ENCODE measurements at places on chromosomes 13 and 19. TPM values are rescaled to one million over a fixed set of nuclear protein-coding genes. Genes with fewer than 3 reads are reported as not detected.

The CILP2 gene
- total RNA-seq = 0.47 TPM

The BRCA2 gene
- 2.5 TPM for total RNA-seq

DNA sequence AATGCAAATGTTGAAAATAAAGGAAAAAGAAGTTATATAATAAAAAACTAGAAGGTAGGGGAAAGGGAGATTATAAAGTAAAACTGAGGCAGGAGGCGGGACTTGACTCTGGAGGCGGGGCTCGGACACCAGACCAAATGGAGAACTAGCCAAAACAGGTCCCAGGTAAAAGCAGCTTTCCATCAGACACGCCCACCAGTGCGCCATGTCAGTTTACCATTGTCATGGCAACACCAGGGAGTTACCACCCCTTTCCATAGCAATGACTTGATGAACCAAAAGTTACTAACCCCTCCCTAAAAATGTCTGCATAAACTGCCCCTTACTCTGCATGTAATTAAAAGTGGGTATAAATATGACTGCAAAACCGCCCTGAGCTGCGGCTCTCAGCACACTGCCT is 70.9 kb downstream of the PEPD start:
- DNase-seq = no peak

DNA sequence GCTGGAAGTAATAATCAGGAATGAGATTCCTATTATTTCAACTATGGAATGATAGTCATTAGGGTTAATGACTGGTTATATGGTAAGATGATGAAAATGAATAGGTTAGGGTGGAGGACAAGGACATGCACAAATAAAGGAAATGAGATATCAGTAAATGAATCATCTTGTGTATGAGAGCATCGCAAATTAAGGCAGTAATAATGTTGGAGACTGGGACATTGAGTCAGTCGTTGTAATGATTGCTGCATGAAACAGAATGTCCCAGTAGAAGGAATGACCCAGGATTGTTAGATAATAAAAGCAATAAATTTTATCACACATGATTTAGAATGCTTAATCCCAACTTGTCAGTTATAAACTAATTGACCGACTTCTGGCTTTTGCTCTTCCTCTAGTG is 1733.7 kb upstream of the PCDH20 start:
- DNase-seq = no peak

DNA sequence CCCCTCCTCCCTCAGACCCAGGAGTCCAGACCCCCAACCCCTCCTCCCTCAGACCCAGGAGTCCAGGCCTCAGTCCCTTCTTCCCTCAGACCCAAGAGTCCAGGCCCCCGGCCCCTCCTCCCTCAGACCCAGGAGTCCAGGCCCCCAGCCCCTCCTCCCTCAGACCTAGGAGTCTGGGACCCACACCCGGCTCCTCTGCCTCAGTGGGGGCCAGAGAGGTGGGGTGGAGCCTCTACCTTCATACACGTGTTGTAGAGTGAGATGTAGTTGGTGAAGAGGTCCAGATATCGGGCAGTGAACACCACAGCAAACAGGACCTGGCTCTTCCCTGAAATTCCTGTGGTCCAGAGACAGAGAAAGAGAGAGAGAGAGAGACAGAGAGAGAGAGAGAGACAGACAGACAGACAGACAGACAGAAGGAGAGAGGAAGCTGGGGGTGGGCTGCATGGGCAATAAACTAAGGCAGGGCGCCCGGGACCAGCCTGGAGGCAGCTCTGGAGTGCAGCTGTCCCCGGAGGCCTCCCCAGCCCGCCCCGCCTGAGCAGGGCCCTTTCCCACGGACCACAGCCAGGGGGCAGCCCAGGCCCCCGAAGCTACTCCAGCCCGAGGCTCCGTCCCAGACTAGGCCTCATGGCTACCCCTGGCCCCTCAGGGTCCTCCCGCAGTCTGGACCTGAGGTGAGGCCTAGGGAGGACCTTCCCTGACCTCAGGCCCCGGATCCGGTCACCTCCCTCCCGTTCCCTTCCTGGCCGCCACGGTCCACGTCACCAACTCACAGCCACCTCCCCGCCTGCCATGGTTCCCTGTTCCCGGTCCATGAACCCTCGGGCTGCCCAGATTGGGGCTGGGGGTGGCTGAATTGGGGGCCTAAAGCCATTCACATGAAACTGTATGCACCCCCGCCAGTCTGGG is 907 bp downstream of the KDELR1 start:
- DNase-seq = peak; percentile 62

GRCh38 chr13:85508683-85509329 is 290.4 kb downstream of the SLITRK6 start:
- no peak for DNase-seq
